Pancreas (tissue), 10 donors: ENCODE measurements at places on chromosomes 11 and 22. TPM values are rescaled to one million over a fixed set of nuclear protein-coding genes. Genes with fewer than 3 reads are reported as not detected.
A peak's percentile ranks its signal among the peaks of the same experiment; 100 is the strongest.

DNA sequence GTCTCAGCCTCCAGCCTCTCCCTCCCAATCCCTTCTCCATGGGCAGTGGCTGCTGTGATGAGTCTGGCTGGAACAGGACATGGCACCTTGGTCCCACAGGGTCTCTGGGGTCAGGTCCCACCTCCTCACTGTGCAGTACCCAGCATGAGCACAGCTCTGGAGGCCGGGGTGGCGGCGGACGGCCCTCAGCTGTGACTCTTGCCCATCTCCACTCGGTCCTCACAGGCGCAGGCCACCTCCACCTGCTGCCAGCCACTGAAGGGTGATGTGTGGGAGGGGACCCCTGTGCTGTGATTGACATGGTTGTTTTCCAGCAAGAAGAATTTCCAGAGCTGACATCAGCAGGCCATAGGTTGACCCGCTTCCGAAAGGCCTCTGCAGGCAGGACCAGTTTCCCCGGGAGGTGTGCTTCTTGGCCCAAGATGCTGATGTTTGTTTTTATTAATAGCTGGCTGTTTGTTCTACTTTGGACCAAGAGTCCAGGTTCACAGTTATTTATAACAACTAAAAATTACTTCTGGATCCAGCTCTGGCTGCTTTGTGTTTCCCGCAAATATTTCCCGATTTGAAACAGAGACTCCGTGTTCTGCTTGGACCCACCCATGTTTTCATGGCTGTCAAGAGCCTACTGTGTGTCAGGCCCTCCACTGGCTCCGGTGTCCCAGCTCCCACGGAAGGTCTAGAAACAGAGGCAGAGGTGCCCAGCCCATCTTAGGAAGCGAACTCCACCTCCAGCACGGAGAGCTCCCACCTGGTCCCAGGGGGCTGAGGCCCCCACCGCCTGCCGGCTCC, 45.7 kb downstream of the SCUBE1 start:
- no peak for DNase-seq
- no peaks in the 10 kb centered on the region for H3K27me3 ChIP-seq
- no peak overlapping the region for H3K4me3 ChIP-seq
- no peak overlapping the region for H3K27ac ChIP-seq

DNA sequence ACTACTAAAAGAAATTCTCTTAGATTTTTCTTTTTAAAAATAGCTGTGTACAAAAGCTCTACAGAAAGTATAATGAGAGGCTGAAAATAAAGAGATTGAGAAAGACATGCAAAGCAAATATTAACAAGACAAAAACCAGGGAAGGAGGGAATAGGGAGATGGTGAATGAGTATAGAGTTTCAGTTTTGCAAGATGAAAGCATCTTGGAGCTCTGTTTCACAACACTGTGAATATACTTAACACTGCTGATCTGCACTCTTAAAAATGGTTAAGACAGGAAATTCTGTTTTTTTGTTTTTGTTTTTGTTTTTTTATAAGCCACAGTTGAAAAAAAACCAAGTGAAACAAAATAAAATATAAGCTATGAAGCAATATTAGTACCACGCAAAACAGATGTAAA, 5.5 kb downstream of the TMEM218 start:
- H3K27ac ChIP-seq = no peak overlapping the region
- no peak for DNase-seq
- no peak overlapping the region for H3K4me3 ChIP-seq
- no peaks in the 10 kb centered on the region for H3K4me1 ChIP-seq

- H3K27ac ChIP-seq = no peak overlapping the region
- H3K36me3 ChIP-seq = no peaks in the 10 kb centered on the region
- no peaks in the 10 kb centered on the region for H3K27me3 ChIP-seq
- H3K4me3 ChIP-seq = peak overlapping the region; percentile 19
- peak; percentile 9 for DNase-seq
- H3K4me1 ChIP-seq = no peaks in the 10 kb centered on the region
Measured at GRCh38 chr11:111097191-111097590, 148.3 kb upstream of the POU2AF2 start.

GRCh38 chr11:110833033-110833484, 120.8 kb upstream of the ARHGAP20 start:
- H3K27me3 ChIP-seq = no peaks in the 10 kb centered on the region
- H3K4me1 ChIP-seq = no peaks in the 10 kb centered on the region
- H3K36me3 ChIP-seq = no peaks in the 10 kb centered on the region
- DNase-seq = no peak

DNA sequence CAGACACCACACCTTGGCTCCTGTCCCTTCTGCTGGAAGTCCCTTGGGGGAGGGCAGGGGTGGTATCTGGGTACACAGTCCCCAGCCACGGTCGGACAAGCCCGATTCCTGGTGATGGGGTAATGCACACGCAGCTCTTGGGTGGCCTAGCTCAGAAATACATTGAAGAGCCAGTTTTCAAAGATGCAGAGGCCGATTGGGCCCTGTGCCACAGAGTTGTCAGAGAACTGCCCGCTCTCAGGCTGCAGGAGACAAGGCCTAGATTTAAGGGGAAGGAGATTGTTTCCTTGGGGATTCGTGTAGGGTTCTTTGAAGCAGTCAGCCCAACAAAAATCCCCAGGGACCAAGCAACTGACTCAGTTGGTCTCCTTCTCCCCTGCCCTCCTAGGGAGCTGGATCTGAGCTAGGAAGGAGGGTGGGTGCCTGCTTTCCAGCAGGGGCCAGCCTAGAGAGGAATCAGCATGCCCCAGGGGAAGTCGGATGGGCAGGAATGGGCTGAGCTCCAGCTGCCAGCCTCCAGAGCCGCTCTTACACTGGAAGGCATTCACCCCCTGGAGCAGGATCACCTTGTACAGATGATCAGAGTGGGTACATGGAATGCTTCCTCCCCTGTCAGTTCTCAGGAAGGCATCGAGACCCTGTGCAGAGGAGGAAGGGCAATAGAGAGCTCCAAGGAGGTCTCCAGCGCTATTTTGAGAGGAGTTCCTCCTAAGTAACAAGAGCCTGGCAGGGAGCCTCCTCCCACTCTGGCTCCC, 3.3 kb upstream of the SCN4B start:
- no peak overlapping the region for H3K27ac ChIP-seq
- no peak overlapping the region for H3K4me3 ChIP-seq
- H3K36me3 ChIP-seq = no peaks in the 10 kb centered on the region

GRCh38 chr11:15194671-15195415, 80.1 kb downstream of the INSC start:
- H3K27ac ChIP-seq = peak overlapping the region; percentile 44
- DNase-seq = peak; percentile 29
- H3K4me3 ChIP-seq = no peak overlapping the region
- H3K4me1 ChIP-seq = peaks cover 26% of the 10 kb centered on the region
- no peaks in the 10 kb centered on the region for H3K27me3 ChIP-seq
- H3K36me3 ChIP-seq = no peaks in the 10 kb centered on the region

- no peak overlapping the region for H3K4me3 ChIP-seq
- H3K27me3 ChIP-seq = no peaks in the 10 kb centered on the region
- no peaks in the 10 kb centered on the region for H3K36me3 ChIP-seq
- DNase-seq = no peak
Measured at GRCh38 chr11:32080361-32080980, 10.4 kb upstream of the RCN1 start.

Gene TMEM132A
- total RNA-seq = 3.7 TPM

Gene CDC42BPG
- 10.1 TPM for total RNA-seq
